GM18507 (cell line): ENCODE measurements at places on chromosomes 2 and 18.

DNA sequence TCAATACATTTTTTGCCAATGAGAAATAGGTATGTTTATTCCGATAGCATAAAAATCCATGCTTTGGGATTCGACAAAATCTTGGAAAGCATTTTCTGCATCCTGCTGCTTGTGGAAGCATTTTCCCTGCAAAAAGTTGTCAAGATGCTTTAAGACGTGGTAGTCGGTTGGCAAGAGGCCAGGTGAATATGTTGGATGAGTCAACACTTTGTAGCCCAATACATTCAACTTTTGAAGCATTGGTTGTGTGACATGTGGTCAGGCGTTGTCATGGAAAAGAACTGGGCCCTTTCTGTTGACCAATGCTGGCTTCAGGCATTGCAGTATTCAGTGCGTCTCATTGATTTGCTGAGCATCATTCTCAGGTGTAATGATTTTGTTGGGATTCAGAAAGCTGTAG is 764.5 kb downstream of the TRIB2 start:
- no peak for DNase-seq

DNA sequence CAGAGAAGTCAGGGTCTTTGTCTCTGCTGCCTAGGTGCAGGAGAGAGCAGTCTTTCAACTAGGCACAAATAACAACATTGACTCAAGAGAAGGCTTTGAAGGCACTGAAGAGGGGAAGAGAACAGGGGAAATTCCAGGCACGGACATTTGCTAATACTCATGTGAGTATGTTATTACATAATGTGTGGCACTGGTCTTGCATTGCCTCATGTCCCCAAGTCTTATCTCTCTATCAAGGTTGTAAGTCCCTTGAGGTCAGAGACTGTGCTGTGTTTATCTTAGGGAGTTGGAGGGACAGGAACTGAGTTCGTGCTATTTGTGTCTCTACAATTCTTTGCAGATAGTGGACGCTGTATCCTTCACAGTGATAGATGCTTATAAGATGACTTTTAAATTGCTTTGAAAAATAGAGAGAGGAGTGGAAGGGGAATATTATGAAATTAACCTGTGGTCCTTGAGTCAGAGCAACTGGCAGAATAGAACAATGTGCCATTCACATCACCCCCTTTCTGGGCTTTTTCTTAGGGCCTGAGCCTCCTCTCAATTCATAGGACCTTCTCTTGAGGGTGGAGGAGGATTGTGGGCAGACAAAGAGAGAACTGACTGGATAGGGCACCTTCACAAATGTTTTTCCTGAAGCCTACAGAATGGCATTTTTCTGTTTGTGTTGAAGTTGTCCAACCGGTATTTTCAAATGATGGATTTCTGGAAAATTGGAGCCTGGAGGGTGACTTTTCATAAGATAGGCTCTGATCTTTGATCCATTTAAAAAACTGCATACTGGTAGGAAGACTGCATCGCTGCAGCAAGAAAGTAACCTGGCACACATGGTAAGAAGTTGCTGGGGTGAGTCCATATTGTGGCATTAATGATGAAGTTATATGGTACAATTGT is 96.6 kb upstream of the CXCR4 start:
- DNase-seq = no peak

- DNase-seq = no peak
Observed at GRCh38 chr2:157229572-157229971, 27.9 kb upstream of the GALNT5 start.

- DNase-seq = no peak
Observed at GRCh38 chr2:202808754-202809153, 62.8 kb downstream of the ICA1L start.

- DNase-seq = no peak
Observed at GRCh38 chr18:39208729-39209128, 1643.1 kb upstream of the CELF4 start.

GRCh38 chr2:214215107-214215506 is 195.7 kb upstream of the VWC2L start:
- no peak for DNase-seq

DNA sequence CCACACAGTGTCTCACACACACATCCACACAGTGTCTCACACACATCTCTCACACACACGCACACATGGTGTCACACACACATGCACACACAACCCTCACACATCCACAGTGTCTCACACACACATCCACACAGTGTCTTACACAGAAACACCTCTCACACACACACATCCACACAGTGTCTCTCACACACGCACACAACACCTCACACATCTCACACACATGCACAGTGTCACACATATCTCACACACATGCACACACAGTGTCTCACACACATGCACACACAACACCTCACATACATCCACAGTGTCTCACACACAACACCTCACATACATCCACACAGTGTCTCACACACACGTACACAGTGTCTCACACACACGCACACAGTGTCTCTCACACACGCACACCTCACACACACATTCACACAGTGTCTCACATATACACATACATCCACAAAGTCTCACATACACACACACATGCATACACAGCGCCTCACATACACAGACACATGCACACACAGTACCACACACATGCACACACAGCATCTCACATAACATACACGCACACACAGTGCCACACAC is 473.9 kb upstream of the HS6ST1 start:
- DNase-seq = no peak

DNA sequence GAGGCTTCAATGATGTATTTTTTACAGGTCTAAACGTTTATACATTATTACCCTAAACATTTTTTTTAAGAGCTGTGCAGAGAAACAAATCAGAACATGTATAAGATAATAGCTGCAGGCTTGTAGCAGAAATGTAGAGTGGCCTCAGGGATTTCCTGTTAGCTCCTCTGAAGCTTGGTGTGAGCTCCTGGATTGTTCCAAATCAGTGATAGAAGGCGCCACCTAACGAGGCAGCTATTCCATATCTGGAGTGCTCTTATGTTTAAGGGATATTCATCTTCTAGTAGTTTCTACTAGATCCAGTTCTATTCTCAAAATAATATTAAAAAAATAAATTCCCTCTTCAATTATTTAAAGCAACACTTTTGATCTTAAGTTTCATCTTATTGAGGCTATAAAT is 93.1 kb downstream of the LRP1B start:
- DNase-seq = no peak

DNA sequence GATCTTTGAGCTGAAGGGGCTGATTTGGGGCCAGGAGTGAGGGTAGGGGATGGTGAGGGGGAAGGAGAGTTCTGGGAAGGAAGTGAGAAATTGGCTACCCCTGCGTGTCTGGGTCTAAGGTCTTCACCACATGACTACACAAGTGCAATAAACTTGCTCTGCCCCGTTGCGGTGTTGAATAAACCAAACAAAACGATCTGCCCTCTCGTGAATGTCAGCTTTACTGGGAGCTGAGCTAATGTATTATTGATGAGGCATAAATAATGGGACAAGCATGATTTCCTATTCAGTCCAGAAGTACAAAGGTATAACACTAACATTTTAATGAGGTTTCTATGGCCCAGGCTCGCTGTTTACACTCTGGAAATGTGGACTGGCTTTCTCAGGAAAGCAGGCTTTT is 8.0 kb upstream of the CFAP221 start:
- no peak for DNase-seq
